Renal cortical epithelial cell (primary cell): ENCODE measurements at places on chromosomes 12 and 14. TPM values are rescaled to one million over a fixed set of nuclear protein-coding genes. Genes with fewer than 3 reads are reported as not detected.
A peak's percentile ranks its signal among the peaks of the same experiment; 100 is the strongest.

GRCh38 chr12:12721814-12722434, 4.8 kb downstream of the CDKN1B start:
- DNase-seq: no peak

DNA sequence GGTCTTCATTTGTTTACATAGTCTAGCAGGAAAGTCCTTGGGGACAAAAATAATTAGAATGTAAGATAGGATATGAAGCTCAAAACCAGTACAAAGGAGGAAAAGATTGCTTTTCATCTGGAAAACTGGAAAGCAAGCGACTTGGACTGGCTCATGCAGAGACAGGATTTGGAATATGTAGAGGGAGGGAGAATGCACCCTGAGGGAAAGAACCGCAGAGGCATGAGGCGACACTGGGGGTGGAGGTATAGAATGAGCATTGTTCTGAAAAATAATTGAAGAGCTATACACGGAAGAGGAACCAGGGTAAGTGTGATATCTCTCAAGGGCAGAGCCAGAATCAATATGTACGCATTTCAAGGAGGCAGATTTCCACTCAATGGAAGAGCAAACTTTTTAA, 85.5 kb downstream of the PLEKHG3 start:
- DNase-seq: no peak

GRCh38 chr14:100306998-100307765, 938 bp upstream of the SLC25A29 start:
- DNase-seq: no peak

DNA sequence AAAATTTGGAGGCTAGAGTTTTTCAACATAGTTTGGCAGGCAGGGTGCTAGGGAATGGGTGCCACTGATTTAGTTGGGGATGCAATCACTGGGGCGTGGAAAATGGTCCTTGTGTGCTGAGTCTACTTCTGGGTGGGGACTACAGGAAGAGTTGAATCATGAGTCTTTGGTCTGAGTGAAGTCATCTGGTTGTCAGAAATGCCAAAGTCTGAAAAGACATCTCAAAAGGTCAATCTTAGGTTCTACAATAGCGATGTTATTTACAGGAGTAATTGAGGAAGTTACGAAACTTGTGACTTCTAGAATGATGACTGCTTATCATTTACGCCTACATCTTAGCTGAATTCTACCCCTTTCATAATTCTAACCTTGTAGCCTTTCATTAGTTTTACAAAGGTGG, 209.1 kb downstream of the NUBPL start:
- DNase-seq: peak; percentile 27

DNAL1 gene
- total RNA-seq: 21.2 and 25.2 TPM in 2 replicates
